GF-D8 (cell line): ENCODE measurements at places on chromosomes 5 and 9.

- DNase-seq = no peak
These were observed 20.0 kb upstream of the SLC25A51 start for GRCh38 chr9:37923796-37924427.

DNA sequence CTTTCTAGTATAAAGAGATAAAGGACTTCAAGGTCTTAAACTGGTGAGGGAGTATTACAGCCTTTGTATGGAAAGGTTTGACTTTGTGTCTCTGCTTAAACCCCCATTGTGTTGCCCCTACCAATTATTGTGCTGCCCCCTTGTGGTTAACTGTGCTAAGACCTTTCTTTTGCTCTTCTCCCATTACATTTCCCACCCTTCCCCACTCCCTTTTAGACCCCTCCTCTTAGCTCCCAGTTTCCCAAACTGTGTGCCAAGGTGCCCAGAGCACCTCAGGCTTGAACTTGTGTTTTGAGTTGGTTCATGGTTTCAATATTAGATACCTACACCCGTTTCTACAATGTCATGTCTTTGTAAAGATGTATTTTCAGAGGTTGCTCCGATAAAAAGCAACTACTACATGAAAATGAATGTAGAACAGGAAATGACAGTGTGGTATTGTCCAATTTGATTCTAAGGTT lies 2.9 kb downstream of the JAK2 start:
- peak; percentile 44 for DNase-seq

- DNase-seq = no peak
These were observed 548.9 kb downstream of the BNC2 start for GRCh38 chr9:16321461-16322119.

- peak; percentile 78 for DNase-seq
These were observed 44.4 kb downstream of the GNAQ start for GRCh38 chr9:77987081-77987656.

DNA sequence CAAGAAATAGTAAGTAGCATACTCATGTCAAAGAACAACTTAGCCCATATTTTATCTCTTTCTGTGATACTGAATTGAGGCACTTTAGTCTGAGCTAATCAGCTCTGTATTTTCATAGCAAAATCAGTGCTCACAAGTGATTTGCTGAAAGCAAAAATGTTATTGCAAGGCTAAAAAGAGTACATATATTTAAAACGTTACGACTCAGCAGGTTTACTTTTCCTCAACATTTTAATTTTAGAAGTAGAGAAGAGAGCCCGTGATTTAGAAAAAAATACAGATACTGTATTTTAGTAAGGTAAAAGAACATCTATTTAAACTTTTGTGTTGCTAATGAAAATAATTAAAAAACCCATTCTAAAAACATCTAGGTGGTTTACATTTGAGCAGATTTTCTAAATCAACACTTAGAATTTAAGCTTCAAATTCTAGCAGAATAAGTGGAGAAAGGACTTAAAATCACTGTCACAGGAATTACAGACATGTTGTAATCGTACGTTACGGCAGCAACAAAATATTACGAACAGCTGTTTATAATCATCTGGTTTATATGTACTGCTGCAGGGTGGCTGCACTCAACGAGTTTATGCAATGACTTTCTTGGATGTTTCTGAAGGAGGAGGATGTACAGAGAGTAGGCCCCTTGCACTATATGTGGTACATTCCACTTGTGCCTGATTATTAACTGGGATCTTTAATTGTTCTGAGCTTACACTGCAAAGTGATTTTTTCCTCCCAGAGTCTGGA lies 20.1 kb downstream of the SREK1 start:
- DNase-seq = no peak

GRCh38 chr5:73032635-73033034 lies 76.8 kb downstream of the FCHO2 start:
- no peak for DNase-seq

- DNase-seq = no peak
These were observed 3.0 kb downstream of the EIF4EBP3 start for GRCh38 chr5:140550147-140551079.

DNA sequence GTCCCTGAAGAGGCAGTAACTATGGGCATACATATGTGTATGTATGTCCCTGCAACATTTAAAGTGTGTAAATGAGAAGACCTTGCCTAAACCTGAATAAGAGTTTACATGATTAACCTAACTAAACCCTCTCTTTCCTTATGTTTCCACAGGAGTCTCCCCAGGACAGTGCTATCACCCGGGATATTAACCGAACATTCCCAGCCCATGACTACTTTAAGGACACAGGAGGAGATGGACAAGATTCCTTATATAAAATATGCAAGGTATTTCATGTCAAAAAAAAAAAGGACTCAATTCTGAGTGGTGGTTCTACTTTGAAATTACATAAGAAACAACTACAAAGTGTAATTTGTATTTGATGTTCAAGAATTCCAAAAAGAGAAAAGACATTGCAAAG lies 31.7 kb downstream of the GPR21 start:
- no peak for DNase-seq

- DNase-seq = peak; percentile 21
These were observed 9.6 kb downstream of the STK10 start for GRCh38 chr5:172178301-172178987.

DNA sequence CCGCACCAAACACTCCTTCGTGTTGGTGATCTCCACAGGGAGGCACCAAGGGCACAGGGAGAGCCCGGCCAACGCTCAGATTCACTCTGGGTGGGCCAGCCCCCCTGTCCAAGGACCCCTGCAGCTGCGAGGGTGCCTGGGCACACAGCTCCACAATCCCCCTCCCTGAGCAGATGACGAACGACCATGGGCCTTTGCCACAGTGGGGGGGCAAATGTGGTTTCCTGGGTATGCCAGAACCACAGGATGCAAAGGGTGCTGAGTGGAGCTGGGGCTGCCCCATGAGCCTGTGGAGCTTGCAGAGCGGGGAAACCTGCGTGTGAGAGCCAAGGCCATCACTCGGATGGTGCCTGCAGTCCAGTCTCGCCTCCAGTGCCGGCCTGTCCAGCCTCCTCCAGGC lies 31.0 kb downstream of the LPCAT1 start:
- DNase-seq = no peak

DNA sequence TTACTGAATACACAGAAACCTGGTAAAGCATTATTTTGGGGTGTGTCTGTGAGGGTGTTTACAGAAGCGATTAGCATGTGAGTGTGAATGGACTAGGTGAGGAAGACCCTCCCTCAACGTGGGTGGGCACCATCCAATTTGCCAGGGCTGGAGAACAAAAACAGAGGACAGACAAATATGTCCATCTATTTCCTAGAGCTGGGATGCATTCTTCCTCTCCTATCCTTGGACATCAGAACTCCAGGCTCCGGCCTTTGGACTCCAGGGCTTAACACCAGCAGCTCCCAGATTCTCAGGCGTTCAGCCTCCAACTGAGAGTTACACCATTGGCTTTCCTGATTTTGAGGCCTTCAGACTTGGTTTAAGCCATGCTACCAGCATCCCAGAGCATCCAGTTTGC lies 65.8 kb upstream of the CHD1 start:
- DNase-seq = no peak

GRCh38 chr5:68225911-68226545 lies 10.5 kb downstream of the PIK3R1 start:
- DNase-seq = no peak

DNA sequence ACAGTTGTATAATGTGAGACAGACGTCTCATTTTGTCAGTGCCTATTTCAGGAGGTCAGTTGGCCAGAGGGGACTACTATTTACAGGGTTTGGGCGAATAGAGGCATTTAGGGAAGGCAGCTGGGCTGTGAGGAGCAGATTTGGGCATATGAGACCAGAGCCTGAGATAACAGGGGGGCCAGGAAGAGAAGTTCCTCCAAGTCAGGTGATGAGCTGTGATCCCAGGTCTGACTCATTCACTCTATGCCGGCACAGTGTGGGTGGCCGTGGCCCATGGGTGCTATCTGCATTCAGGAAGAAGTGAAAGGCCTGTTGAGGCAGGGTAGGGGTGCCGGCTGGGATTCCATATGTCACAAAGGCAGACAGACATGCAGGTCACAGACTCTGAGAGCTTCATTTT lies 142.8 kb downstream of the PDZD2 start:
- DNase-seq = no peak

- no peak for DNase-seq
These were observed 17.2 kb upstream of the RGS3 start for GRCh38 chr9:113446323-113446740.

DNA sequence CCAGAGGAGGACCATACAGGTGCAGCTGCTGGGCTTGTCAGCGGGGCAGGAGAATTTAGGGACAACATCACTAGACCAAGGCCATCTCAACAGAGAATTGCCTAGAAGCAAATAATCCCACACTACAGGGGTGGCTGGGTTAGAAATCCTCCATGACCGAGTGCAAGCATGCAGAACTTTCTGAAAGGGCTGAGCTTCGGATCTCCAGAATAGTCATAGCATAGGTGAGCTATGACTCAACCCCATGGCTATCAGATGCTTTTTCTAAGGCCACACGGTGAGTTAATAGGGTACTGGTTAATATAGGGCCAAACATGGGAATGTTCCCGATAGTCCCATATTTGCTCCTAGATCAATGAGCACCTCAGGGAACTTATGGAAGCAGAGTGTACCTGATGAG lies 4.2 kb downstream of the KCNIP1 start:
- DNase-seq = no peak

DNA sequence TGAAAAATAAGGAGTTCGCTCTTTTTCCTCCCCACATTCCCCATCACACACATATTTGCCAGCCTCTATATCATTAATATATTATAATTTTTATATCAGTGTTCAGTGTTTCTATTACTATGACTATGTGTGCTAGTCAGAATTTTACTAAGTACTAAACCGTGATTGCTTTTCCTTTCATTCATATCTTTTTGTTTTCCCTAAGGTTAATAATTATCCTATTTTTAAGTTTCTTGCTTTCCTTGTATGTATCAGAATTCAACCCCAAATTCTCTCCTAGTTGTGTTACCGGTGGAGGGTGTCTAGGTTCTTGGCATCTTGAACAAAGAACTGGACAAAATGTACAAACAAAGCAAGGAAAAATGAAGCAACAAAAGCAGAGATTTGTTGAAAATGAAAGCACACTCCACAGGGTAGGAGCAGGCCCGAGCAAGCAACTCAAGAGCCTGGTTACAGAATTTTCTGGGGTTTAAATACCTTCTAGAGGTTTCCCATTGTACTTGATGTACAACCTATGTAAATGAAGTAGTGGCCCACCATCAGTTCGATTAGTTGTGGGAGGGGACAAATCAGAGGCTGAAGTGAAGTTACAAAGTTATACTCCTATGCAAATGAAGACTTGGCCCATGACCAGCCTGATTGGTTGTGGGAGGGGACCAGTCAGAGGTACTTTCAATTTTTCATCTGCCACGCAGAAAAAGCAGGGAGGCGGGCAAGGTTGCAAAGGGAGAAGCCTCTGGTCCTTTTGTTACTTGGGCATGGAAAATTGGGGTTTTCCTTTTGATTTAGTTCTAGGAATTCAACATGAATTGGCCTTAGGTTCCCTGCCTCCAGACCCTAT lies 43.8 kb downstream of the KIAA1191 start:
- no peak for DNase-seq

DNA sequence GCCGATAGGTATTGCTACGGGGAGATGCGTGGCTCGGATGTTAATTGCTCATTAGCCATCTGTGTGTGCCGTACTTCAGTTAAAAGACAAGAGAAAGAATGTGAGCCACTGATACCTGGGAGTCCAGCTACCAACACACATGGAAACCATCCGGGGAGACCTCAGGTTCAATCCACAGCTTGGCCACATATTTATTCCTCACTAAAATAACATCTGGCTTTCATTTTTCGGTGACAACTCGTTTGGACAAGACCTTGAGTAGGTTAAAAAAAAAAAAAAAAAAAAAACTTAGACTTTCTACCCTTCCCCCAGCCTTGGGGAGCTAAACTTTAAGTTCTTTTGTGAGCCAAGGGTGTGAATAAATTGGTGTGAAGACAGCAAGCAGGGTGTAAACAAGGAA lies 84.1 kb downstream of the SLIT3 start:
- DNase-seq = no peak

DNA sequence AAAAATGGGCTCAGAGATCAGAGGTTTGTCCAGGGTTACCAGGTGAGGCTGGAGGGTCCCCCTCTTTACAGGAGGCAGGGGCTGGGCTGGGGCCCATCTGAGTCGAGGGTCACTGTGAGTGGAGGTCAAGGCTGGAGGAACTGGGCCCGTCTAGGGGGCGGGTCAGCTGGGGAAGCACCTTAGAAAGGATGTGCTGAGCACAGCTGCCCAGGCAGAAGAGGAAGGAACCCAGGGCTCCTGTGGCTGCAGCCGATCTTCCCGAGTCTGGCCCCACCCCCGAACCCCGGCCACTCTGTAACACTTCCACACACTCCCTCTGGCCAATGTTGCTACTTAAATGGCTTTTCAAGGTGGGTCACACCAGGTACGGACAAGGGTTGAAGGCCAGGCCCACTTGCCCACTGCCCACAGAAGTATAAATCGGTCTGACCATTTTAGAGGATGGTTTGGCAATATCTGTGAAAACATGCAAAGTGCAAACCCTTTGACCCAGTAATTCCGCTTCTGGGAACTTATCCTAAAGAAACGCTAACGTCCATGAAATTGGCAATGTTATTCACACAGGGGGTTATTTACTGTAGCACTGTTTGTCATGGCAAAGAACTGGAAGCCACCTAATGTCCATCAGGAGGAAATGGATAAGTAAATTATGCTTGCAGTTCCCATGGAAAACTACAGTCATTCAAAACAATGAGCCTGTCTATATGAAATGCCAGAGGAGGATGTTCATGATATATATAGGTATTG lies 30.5 kb upstream of the EEIG1 start:
- DNase-seq = no peak

GRCh38 chr5:125463466-125464092 lies 717.1 kb upstream of the ZNF608 start:
- no peak for DNase-seq

DNA sequence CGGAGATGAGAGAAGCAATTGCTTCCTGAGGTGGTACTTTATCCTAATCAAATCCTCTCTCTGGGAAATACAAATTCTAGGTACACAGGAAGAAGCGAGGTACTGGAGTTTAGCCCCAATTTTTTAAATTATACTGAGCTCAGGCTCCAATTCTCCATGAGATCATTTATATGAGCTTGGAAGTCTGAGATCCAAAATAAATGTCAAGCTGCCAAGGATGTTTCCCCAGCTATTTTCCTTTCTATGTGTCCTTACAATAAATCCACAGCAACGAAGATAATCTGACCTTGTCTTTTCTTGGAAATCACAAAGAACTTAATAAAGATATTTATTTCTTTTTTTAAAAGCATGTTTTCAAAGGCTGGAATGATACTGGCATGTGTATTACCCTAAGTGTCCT lies 597.3 kb downstream of the GABRG2 start:
- DNase-seq = no peak

- DNase-seq = peak; percentile 56
These were observed 110.7 kb downstream of the NR6A1 start for GRCh38 chr9:124660341-124660801.
